ENCODE measurements at places on chromosomes 2 and 18.

DNA sequence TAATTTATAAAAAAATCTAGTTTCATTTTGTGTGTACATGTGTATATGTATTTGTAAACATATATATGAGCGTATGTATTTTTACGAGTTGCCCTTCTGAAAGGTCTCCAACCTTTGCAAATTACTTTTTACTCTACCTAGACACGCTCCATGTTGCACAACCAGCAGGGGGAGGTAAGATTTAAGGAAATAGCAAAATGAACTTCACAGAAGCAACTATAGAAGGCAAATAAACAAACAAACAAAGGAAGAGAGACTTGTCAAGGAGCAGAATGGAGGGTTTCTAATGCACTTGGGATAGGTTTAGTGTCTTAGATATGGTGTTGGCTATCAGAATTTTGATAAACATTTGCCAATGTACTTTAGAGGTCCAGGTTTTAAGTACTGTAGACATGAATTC, 820.5 kb upstream of the POU3F3 start:
- no peak for DNase-seq

DNA sequence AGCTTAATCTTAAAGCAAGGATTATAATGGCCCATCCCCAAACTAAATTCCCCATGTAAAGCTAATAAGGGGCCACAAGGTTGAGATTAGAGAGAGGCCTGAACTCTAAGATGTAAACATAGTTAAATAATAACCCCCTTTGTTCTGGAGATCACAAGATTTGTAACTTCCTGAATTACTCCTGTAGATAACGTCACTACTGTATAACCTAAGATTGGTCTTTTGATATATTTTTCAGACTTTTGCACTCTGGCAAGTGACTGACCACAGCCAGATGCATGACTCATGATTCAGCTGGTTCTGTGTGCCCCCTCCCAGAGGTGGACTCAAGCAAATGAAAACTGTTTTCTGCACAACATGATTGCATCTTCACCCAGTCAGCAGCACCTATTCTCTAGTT, 686.0 kb upstream of the DDX18 start:
- no peak for DNase-seq

- DNase-seq, result no peak
These were observed 187.8 kb downstream of the FTCDNL1 start for GRCh38 chr2:199663157-199663556.

GRCh38 chr2:137161250-137161649, 395.9 kb downstream of the THSD7B start:
- no peak for DNase-seq

- DNase-seq, result no peak
These were observed 245.6 kb downstream of the NRXN1 start for GRCh38 chr2:50786345-50786744.

DNA sequence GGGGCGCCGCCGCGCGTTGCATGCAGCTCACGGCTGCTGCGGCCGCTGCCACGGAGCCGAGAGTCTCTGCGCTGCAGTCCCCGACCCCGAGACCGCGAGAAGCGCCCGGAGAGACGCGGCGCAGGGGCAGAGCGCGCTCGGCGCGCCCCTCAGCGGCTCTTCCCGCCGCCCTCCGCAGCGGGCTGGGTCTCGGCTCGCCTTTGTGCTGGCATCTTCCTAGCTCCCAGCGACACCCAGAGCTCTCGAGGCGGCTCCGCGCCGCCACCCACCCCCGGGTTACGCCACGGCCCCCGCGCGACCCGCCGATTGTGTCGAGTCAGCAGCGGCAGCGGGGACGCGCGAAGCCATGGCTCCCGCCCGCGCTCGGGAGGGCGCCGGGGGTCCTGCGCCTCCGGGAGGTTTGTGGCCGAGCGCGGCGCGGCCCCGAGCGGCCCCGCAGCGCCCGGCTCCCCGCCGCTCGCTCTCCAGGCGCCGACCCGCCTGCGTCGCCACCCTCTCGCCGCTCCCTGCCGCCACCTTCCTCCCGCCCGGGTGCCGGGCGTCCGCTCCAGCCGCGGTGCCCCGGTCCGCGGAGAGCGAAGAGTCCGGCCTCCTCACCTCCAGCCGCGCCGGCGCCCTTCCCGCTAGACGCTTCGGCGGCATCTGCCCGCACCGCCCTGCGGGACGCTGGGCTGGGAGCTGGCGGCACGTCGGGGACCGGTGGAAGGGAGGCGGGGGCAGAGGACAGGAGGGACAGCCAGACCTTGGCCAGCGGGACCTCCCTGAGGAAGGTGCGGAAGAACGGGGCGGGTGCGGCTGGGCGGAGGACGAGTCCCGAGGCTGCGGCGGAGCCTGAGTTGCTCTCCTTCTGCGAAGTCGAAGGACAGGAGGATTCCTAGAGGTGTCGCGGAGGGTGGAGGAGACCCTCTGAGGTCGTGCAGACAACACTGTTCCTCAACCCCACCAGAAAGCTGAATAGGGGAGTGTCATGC, 46.3 kb upstream of the CCDC150 start:
- peak; percentile 78 for DNase-seq

DNA sequence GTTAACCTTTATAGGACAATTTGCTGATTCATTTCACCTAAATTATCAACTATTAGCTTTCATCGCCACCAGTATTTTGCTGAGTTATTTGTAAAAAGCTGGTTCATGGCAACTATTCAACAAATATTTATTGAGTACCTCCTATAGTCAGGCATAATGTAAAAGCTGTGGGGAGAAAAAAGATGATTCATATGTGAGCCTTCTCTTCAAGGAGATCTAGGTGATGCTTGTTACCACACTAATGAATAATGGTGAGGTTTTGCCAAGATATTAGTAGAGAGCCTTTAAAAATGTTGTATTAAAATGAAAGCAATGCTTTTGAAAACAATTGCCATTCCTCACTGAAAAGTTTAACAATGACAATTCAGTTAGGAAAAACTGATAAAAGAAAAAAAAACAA, 187.8 kb downstream of the ANKRD44 start:
- DNase-seq, result peak; percentile 29

- no peak for DNase-seq
These were observed 186.6 kb downstream of the PDE11A start for GRCh38 chr2:177885828-177886466.

GRCh38 chr2:30883822-30884221, 76.6 kb upstream of the CAPN13 start:
- no peak for DNase-seq

GRCh38 chr18:36329684-36330434, 32.3 kb downstream of the FHOD3 start:
- DNase-seq, result no peak

- no peak for DNase-seq
These were observed 154.5 kb downstream of the GALNT3 start for GRCh38 chr2:165639504-165639903.

GRCh38 chr18:32326450-32327308, 136.8 kb downstream of the MEP1B start:
- no peak for DNase-seq

GRCh38 chr2:182103526-182103925, 117.9 kb downstream of the PPP1R1C start:
- DNase-seq, result no peak

DNA sequence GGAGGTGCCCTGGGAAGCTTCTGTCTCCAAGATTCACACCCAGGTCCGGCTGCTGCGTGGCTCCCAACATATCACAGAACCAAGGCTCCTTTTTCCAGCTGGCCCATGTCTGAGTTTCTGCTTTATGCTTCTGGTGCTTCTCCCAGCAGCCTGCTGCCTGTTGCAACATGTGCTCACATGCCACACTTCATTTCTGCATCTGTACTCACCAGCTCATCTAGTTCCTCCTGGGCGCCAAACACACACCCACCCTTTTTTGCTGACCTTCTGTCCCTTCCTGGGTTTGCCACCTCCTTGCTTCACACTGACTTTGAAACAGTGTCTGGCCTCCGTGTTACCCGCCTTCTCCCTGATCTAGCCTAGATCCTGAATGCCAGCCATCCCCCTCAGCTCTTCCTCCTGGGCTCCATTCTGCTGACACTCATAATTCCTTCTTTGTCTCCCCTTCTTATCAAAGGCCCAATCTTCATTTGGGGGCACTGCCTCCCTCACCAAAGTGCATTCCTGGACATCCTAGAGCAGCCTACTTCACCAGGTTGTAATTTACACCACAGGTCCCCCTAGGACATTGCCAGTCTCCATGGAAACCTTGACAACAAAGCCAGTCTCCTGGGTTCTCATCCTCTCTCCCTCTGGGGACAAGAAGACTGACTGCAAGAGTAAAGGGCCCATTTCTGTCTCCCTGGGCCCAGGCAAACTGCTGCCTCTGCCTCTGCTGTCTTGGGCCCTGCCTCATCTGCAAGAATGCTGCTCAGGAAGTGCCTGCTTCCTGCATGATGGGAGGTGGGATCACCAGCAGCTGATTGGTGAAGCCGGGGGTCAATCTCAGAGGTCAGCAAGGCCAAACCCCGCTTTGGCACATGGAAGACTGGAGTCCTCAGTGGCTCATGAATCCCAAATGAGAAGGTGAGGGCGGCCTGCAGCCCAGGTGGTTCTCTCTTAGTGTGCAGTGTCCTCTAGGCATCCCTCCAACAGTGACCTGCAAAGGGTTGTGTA, 13.9 kb upstream of the PROM2 start:
- DNase-seq, result no peak

DNA sequence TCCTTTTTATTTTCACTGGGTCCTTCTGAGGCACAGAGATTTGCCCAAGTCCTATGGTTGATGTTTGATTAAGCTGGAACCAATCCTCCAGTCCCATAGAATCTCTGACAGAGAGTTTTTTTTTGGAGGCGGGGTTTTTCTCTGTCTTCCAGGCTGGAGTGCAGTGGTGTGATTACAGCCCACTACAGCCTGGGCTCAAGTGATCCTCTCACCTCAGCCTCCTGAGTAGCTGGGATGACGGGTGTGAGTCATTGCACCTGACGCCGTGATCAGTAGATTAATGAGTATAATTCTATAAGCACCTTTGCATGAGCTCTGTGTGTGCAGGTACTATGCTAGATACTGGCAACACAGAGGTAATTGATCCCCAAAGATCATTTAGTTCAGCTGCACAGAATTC, 15.3 kb upstream of the TRPM8 start:
- DNase-seq, result no peak

DNA sequence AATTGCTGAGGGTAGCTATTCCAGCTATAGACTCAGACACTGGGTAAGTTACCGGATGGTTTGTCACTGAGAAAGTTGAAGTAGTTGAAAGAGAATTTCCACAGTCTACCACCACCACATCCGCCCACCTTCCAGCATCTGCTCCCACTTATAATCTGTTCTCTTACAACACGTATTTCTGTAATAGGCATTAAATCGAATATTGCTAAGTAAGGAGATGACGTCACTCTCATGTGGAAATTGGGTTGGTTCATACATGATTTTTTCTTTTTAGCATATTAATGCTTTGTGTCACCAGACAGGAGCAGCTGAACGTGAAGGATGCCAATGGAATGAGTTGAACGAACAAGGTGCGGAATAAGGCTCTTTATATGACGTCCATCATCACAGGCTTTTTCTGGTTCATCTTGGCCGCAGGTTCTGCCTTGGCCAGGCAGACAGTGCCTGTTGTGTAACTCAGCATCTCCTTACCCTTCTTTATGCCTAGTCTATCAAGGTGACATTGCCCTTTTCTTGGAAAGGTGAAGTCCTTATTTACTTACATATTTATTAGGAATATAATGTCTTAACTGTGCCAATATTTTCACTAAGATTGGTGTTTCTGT, 45.9 kb downstream of the THUMPD2 start:
- DNase-seq, result no peak

- no peak for DNase-seq
These were observed at the start of gene KCNJ3 for GRCh38 chr2:154698296-154698720. TSS of gene KCNJ3 (plus strand) at chr2:154698695. CDS start at chr2:154698776, 81 bp downstream.

DNA sequence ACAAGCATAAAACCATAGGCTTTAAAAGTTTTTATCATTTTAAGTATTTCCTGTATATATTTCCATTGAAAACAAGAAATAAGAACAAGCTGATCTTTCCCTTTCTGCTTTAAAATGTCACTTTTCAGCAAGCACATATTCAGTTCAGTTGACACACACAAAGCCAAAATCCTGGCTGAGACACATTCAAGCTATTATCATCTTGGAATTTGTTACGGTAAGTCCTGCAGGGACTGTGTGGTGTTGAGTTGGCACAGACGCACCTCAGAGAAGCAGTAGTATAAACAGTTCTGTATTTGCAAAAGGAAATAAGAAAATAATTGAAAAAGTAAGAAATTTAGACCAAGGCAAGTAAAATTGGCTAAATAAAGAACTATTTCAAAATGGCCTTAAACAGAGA, 10.4 kb upstream of the DAW1 start:
- no peak for DNase-seq

- DNase-seq, result peak; percentile 20
These were observed 163.2 kb upstream of the NCK2 start for GRCh38 chr2:105581555-105581944.

- DNase-seq, result peak; percentile 13
These were observed 25.6 kb downstream of the MAP3K2 start for GRCh38 chr2:127361929-127362885.

- no peak for DNase-seq
These were observed 21.6 kb upstream of the TTC39C start for GRCh38 chr18:23992941-23993280.

- DNase-seq, result no peak
These were observed 244.3 kb downstream of the FAM210A start for GRCh38 chr18:13481820-13482617.

DNA sequence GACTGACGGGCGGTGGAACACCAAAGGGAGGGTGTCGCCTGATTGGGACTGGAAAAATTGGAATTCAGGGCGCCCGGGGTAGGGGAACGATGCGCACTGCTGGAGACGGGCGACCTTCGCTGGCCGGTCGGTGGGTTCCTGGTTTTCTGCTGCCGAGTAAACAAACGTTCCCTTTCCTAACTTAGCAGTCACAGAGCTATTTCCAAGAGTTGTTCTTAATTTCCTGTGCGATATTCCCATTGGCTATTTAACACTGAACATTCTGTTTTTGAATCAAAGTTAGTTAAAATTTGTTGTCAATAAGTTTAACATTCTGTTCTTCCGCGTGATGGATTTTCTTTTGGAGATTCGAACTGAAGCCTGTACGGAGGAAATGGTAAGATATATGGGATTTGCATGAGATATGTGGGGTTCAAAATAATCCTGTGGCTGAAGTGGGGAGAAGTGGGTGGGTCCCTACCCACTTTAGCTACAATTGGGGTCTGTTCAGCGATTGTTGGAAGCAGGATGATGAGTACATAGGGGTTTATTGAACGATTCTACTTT, 862 bp downstream of the C18orf54 start:
- DNase-seq, result peak; percentile 39

GRCh38 chr2:55338268-55338667, 69.2 kb upstream of the MTIF2 start:
- no peak for DNase-seq

DNA sequence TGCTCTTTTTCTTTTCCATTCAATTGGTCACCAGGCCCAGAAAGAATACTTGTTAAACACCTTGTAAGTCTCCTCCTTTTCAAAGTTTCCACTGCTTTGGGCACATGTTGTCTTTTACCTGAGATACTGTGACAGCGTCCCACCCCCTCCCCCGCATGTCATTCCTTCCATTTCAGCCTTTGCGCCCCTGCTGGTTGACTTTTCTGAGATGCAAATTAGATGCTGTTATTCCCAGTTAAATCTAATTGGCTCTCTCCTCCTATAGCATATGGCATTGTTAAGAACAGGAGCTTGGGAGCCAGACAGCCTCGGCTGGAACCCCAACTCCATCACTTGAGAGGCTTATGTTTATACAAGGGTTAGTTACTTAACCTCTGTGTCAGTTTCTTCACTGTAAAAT, 80.3 kb upstream of the GAREM1 start:
- no peak for DNase-seq

GRCh38 chr2:11420190-11420589, 45.8 kb downstream of the E2F6 start:
- DNase-seq, result no peak
